ENCODE measurements at places on chromosomes 7 and 10.
A peak's percentile ranks its signal among the peaks of the same experiment; 100 is the strongest.

GRCh38 chr7:53768186-53768585 is 732.8 kb downstream of the POM121L12 start:
- DNase-seq: no peak

- peak; percentile 56 for DNase-seq
These were observed 563.7 kb downstream of the GRM8 start for GRCh38 chr7:126689037-126689436.

DNA sequence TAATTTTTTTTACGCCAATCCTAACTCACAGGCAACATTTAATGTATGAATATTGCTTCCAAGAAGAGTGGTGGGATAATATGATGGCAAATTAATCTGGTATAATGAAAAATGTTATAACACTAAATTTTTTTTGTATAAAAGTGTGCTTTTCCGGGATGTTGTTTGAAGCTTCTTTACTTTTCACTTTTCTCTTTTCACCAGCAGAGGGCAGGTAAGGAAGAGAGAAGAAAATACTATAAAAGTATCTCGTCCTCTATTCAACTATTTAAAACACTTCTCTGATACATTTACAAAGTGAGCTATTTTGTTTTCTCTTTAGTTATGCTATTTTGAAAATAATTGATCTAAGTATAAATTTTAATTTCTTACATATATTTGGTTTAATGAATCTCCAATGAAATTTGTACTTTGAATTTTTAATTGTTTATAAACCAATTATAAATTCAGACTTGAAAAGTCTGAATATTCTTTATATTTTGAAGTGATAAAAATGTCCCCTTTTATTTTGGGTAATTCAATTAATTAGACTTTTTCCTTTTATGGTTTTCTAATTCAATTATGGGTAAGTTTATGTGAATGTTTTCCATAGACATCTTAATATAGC is 20.7 kb upstream of the CFTR start:
- peak; percentile 58 for DNase-seq

DNA sequence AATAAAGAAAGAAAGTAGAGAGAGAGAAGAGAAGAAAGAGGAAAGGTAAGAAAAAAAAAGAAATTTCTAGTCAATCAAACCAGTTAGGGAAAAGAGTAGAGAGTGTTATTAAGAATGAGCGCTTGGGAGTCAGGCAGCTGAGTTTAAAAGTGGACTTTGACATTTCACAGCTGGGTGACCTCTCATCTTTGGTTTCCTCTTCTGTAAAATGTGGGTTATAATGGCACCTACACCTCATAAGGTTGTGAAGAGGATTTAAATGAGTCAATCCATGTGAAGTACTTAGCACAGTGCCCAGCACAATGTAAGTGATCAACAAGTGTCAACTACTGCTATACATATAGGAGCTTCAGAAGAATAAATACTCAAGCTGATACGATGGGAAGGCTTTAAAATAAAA is 12.2 kb downstream of the HOXA1 start:
- no peak for DNase-seq

DNA sequence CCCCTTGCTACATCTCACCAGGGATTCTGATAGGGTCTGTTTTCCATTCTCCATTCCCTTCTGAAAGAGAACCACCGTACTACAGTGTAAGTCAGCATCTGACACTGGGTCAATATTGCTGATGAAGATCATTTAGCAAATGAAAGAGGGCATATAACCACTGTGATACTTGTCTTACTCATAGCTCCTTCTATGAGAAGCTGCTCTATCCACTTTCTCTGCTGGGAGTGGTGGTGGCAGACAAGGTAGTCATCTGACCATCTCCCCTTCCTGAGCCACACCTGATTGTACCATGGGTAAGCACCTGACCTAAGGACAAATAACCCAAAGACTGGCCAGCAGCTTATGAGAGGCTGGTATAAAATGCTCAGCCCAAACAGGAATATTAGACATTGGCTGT is 220.4 kb downstream of the DOCK4 start:
- DNase-seq: no peak

- DNase-seq: peak; percentile 39
These were observed 19.7 kb downstream of the UBTD1 start for GRCh38 chr10:97518301-97519043.

- no peak for DNase-seq
These were observed 23.6 kb downstream of the DAGLB start for GRCh38 chr7:6423942-6424701.

DNA sequence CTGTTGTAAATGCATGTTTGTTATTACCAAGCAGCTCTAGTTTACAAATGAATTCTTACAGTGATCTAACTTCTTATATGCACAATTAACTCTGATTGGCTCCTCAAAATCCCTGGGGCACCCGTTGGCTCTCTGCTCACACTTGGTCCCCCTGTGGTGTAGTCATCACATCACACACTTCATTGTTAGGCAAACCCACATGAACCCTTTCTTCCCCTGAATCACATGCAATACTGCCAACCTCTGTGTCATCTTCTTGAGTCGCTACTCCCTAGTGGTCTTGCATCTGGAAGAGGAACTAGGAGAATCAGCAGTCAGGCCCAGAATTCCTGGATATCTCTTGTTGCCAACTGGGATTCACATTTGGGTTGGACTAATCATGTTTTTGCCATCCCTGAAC is 73.1 kb downstream of the CD36 start:
- no peak for DNase-seq

DNA sequence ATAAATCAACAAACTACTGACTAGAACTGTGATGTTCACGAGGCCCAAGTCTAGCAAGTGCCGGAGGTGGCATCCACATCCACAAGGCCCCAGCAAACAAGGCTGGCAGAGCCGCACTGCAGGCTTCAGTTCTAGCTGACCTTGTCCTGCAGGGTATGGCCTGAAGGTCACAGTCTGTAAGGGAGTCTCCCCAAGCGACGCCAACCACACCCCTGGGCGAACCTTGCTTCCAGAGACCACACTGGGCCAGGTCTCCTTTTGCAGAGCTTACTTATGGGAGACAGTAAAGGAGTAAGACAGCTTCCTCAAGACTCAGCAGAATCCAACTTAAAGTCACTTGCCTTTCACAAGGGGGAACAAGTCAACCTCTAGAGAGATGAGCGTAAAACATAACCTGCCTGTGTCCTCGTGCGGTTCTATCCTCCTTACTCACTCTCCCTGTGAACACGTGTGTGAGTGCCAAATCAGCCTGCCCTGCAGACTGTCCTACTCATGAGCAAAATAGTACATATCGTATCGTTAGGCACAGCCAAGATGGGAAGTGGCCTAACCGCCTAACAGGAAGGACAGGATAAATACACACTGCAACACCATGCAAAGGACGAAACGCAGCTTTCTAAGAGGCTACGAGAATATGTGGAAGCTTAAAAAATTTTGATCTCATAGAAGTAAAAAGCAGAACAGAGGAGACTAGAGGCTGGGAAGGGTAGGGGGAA is 22.7 kb downstream of the FAM53B start:
- DNase-seq: no peak

GRCh38 chr10:627032-627992 is 62.2 kb downstream of the DIP2C start:
- no peak for DNase-seq

GRCh38 chr10:26238378-26238777 is 21.8 kb downstream of the GAD2 start:
- no peak for DNase-seq

- DNase-seq: no peak
These were observed 318.1 kb downstream of the KCNMA1 start for GRCh38 chr10:77319557-77319956.

GRCh38 chr10:126242397-126243260 is 145.6 kb downstream of the ADAM12 start:
- DNase-seq: no peak

All from kidney glomerular epithelial cell (primary cell).